RWPE1 (cell line): ENCODE measurements at places on chromosomes 7 and 10.

DNA sequence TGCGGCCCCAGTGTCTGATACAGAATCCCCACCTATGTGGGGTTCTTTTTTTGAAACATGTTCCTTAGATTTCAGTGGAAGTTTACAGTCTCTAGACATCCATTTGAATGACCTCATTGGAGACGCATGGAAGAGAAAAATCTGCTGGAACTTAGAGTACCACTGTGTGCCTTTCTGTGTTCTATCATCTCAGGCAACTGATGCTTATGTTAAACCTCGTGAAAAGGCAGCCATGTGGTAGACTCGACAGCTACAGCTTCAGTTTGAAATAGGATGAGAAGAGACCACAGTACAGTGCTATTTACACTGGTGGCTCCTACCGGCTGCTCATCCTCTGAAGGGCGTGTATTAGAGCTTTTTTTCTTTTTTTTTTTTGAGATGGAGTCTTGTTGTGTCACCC, 74.4 kb downstream of the FAM171A1 start:
- no peak for DNase-seq

- peak; percentile 94 for DNase-seq
These were observed 6.2 kb downstream of the C10orf105 start for GRCh38 chr10:71713135-71714030.

DNA sequence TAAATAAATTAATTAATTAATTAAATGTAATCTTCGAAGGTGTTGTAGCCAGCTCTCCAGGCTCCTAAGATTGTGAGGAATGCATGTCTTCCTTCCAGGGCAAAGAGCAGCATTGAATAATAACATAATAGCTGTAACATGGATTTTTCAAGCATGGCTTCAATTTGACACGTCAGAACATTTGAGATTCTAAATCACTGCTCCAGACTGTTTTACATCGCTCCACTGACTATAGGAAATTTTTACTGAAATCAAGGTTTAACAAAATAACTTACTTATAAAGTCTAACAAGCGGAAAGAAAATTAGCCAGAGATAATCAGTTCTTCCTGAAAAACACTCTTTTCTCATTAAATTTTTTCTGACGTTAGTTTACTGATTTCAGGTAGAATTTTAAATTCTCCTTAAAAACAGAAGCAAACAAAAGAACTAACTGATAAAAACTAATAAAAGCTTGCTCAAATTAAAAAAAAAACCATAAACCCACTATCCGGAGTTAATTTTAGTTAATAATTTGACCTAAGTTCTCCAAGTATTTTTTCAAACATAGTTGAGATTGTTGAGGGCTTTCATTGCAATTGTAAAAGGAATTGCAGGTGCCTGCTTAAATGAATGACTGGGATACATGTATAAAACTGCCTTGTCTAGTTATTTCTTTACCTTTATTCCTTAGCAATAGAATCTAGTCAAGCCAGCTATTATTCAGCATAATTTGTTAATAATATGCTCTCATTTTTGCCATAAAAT, 51.2 kb upstream of the SGCE start:
- no peak for DNase-seq

DNA sequence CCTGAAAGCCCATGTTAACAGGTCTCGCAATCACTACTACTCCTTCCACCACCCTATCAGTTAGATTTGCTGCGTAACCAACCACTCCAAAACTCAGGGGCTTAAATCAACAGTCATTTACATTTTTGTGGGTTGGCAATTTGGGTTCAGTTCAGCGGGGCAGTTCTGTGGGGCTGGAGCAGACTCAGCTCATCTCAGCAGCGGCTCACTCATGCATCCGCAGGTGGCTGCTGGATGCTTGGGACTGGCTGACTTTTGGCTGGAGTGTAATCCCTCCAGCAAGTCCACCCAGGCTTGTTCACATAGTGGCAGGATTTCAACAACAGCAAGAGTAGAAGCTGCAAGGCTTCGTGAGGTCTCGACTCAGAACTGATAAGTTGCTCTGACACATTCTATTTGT, 79.2 kb downstream of the NEUROD6 start:
- DNase-seq: no peak

- DNase-seq: no peak
These were observed 339.4 kb upstream of the ZMIZ1 start for GRCh38 chr10:78729366-78729765.

- DNase-seq: peak; percentile 13
These were observed 10.7 kb downstream of the A1CF start for GRCh38 chr10:50874723-50875122.

- no peak for DNase-seq
These were observed 178.5 kb downstream of the KCNMA1 start for GRCh38 chr10:77458986-77459590.

- no peak for DNase-seq
These were observed 113.4 kb downstream of the SRI start for GRCh38 chr7:88106434-88106833.

DNA sequence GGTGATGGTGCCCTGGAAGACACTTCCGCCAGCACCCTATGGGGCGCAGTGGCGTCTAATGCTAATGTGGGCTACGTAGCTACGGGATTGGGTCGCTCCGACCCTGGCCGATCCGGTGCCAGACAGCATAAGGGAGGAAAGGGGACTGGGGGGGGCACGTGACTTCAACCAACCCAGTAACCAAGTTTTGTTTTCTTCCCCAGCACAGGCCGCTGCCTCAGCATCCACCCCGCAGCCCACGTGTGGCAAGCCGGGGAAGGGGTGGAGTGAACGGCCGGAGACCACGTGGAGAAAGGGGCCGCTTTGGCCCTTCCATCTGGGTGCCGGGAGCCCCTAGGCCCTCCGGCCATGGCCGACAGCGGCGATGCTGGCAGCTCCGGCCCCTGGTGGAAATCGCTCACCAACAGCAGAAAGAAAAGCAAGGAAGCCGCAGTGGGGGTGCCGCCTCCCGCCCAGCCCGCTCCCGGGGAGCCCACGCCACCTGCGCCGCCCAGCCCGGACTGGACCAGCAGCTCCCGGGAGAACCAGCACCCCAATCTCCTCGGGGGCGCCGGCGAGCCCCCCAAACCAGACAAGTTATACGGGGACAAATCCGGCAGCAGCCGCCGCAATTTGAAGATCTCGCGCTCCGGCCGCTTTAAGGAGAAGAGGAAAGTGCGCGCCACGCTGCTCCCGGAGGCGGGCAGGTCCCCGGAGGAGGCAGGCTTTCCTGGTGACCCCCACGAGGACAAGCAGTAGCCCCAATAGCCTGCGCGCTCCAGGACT, 2.5 kb downstream of the PRR15 start:
- DNase-seq: no peak
